HS-5 (cell line): ENCODE measurements at places on chromosomes 12 and 14.

GRCh38 chr14:62670526-62670925 lies 374.7 kb downstream of the KCNH5 start:
- DNase-seq: no peak

DNA sequence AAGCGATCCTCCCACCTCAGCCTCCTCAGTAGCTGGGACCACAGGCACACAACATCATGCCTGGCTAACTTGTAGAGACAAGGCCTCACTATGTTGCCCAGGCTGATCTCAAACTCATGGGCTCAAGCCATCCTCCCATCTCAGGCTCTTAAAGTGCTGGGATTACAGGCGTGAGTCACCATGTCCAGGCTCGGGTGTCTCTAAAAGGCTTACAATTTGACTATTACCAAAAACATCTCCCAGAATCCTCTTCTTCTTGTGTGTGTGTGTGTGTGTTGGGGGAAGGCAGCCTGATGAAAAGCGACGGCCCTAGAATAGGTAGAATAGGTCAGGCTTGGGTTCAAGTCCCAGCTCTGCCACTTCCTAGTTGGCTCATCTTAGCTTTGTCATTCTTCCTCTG lies 16.8 kb downstream of the MSI1 start:
- DNase-seq: no peak

DNA sequence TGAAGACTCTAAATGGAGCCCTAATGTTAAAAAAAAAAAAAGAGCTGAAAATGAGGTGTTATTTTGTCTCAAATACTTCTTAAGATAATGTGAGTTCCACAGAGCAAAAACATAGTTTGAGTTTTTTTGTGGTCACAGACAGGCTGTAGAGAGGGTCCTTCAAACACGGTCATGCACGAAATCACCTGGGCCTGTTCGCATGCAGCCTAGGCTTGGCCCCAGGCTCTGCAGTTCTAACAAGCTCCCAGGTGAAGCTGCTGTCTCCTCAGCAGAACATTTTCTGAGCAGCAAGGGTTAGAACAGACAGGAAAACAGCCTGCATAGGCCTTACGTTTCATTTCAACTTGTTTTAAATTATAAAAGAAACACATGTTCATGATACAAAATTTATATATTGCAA lies 65.4 kb upstream of the TBPL2 start:
- DNase-seq: no peak

DNA sequence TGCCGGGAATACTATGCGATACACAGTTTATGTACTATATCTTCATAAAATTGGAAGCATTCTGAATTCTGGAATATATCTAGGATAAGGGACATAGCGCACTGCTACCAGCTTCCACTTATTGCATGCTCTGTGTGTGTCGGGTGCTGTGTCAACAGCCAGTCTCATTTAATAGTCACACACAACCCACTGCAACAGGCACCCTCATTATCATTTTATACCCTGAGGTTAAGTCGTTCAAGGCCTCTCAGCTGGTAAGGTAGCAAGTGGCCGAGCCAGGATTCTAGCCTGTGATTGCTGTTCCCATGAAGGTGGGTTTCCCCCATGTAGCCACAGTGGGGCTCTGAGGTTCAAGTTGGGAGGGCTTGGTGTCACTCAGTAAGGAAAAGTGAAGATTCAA lies 7.0 kb downstream of the PPP1R1A start:
- DNase-seq: no peak

DNA sequence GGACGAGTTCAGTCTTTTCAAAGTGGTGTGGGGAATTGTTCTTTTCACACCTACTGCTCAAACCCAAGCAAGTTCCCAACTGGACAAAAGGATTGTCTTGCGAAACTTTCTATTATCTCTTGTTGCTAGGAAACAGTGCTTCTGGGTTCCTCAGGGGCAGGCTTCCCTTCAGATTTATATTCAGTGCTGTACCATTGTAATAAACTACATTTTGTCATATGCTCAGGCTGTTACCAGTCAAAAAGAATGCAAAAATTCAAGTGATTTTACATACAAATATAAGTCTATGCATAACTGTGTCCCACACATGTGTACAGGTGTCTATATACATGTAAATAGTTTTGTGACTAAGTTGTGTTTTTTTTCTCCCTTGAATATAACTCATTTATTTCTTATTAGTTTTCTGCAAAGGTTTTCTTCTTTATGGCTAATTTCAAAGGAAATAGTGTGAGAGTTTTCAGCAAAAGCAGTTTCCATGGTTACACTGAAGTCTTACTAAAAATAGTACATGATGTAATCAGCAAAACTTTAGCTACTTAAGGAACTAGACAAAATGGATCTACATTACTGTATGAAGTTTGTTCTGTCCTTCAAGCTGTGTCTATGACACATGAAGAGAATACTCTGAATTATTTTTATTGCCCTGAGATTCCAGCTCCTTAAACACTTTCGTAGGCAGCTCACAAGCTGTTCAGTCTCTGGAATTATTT lies 430.2 kb upstream of the TMPO start:
- DNase-seq: no peak

- no peak for DNase-seq
Observed at GRCh38 chr12:85971800-85972199, 97.7 kb downstream of the NTS start.
